ENCODE measurements at places on chromosomes 3 and 15.
A peak's percentile ranks its signal among the peaks of the same experiment; 100 is the strongest.

GRCh38 chr3:153287017-153287416, 125.0 kb downstream of the RAP2B start:
- DNase-seq: no peak

DNA sequence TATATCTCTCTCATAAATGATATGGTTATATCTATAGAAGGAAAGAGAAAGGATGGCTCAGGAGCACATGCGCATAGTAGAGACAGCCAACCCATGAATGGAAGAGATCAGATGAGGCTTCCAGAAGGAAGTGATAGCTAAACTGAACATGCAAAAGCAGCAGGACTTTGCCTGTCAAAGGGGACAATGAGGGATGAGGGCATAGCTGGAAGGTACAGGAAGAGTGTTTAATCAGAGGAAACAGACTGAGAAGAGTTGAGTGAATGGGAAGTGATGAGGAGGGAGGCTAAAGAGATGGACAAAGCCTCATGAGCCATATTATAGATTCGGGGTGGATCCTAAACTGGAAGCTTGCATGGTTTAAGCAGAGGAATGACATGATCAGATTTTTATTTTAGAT, 26.5 kb upstream of the VEPH1 start:
- DNase-seq: no peak

- DNase-seq: no peak
Observed at GRCh38 chr15:23594252-23594770, 28.8 kb downstream of the MKRN3 start.

- no peak for DNase-seq
Observed at GRCh38 chr15:84822653-84823281, 5.6 kb downstream of the ALPK3 start.

GRCh38 chr3:177114253-177114652, 83.0 kb downstream of the TBL1XR1 start:
- DNase-seq: no peak

DNA sequence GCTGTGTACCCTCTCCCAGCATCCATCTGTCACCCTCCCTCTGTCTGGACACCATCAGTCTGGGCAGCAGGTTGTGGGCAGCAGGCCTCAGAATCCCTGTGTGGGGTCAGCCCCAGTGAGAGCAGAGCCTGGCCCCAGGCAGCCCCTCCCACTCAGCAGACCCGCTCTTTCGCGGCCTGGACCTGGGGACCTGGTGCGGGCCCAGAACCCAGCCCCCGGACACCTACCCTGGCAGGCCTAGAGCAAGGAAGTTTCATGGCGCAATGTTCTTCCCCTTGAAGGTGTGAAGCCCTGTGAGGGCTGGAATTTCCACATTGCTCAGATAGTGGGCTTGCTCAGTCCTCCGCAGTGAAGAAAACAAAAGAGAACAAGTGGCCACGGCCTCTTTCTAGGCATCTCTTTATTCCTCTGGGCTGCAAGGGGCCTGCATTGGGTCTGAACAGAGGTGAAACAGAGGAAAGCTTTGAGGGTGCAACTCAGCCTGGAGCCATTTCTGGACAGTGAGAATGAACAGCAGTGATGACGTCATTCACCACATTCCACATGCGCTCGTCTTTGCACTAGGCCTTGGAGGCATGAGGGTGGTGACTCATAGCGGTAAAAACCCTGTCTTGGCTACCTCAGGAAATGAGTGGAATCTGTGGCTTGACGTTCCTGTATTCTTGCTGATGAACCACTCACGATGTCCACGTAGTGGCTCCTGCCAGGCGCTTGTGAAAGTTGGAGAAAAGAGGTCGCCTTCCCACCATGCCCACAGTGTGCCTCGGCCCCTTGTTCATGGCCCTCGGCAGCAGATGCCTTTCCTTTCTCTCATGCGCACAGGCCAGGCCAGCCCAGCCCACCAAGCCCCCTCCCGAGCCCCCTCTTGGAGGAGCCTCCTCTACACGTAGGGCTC, 66.1 kb downstream of the SLC30A4 start:
- peak; percentile 86 for DNase-seq

DNA sequence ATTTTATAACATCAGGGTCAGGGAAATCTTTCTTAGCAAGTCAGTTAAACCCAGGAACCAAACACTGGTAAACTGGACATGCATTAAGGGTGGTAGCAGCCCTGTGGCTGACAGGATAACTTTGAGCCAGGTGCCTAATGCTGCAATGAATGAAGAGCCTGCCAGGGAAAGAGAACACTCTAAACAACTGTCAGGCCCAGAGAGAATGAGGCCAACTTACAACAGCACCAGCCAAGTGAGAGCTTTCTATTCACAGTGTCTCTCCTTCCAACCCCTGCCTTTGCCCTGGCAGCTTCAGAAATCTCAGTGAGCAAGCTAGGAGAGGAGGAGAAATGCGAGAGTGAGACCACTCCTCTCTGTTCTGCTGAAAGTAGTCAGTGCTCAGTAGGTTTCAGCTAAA, 50.4 kb upstream of the ATP2C1 start:
- no peak for DNase-seq

- DNase-seq: no peak
Observed at GRCh38 chr3:71305231-71306206, 278.0 kb downstream of the FOXP1 start.

DNA sequence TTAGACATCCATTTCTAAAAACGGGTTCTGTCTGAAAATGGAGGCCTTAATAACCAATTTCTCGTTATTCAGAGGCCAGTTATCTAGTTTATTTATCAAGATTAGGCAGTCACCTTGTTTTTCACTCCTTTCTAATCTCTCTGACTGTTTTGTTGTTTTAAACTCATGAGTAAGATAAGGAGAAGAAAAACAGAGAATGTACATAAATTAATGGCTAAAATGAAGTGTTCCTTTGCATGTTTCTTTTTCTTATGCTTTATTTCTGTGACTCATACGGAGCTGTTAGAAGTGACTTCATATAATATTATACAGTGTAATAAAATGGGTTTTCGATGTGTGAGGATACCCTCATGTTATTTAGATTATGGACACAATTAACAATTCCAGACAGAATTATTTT, 22.0 kb downstream of the NEO1 start:
- DNase-seq: no peak

DNA sequence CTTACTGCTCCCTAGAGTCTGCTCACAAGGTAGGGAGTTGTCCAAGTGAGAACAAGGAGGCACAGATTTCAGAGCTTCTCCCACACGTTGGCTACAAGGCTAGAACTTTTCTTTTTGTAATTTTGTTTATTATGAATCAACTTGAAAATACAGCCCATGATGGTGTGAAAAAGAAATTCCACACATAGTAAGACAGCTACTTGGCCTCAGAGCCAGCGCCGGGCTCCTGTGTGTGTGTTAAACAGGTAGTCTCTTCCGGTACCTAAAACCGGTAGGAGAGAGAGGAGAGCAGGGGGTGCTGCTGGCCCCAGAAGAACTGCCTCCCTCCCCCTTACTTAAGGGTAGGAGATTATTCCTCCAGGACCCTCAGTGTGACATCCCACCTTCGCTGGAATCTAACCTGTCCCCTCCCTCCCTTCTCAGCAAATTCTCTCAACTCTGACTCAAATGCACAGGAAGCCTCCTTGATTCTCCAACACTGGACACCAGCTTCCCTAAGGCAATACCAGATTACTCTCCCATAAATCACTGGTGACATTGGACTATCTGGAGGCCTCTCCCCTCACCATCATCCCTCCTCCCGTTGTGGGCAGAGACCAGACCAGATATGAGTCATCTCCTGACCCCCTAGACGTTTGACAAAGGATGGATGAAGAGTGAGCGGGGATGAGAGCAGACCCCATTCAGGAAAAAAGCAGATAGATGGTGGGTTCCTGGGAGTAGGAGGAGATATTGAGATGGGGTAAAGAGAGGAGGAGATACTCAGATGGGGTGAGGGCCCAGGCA, 4.5 kb upstream of the IP6K1 start:
- DNase-seq: no peak

- DNase-seq: no peak
Observed at GRCh38 chr3:15498431-15499214, 22.9 kb downstream of the COLQ start.

Measured in H54 (cell line).